SJCRH30 (cell line): ENCODE measurements at places on chromosomes 12 and 14. TPM values are rescaled to one million over a fixed set of nuclear protein-coding genes. Genes with fewer than 3 reads are reported as not detected.

The C14orf39 gene
- 0.86 and 1.9 TPM in 2 replicates for total RNA-seq

The MTA1 gene
- total RNA-seq = 91.7 and 117 TPM in 2 replicates

The CLEC1A gene
- not detected in 2 replicates for total RNA-seq

The USP44 gene
- 0.04 TPM in 1 of 2 replicates, not detected in the other for total RNA-seq

The RASAL1 gene
- total RNA-seq = not detected in 2 replicates

The LRRC9 gene
- not detected in 2 replicates for total RNA-seq

The CBLN3 gene
- total RNA-seq = 0.05 and 0.12 TPM in 2 replicates

The CDKN1B gene
- 37.1 and 37.6 TPM in 2 replicates for total RNA-seq

The SNRPF gene
- 64.2 and 67.8 TPM in 2 replicates for total RNA-seq

The EEA1 gene
- 8.2 and 13.6 TPM in 2 replicates for total RNA-seq

The AMDHD1 gene
- not detected in 2 replicates for total RNA-seq

The SPTB gene
- total RNA-seq = 1.4 TPM in 2 replicates

The KLRK1 gene
- total RNA-seq = not detected in 2 replicates

The CFAP73 gene
- total RNA-seq = not detected in 2 replicates

The RNU4-1 gene
- total RNA-seq = under 0.01 TPM in 2 replicates
